ENCODE measurements at places on chromosomes 2 and 18.

DNA sequence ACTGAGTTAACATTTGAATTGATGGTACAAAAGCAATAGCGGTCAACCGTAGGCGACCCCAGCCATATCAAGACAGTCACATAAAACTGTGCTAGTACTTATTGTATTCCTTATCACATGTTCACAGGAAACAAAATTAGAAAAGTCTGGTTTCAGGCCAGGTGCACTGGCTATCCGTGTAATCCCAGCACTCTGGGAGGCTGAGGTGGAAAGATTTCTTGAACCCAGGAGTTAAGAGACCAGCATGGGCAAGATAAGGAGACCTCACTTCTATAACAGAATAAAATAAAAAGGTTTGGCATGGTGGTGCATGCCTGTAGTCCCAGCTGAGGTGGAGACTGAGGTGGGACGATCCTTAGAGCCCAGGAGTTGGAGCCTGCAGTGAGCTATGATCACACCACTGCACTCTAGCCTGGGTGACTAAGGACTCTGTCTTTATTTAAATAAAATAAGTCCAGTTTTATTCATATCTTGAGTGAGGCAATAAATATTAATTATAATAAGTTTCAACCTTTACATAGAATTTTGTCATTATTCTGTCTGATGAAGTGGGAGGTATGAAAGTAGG, 84.1 kb upstream of the RGPD4 start:
- no peak for DNase-seq

DNA sequence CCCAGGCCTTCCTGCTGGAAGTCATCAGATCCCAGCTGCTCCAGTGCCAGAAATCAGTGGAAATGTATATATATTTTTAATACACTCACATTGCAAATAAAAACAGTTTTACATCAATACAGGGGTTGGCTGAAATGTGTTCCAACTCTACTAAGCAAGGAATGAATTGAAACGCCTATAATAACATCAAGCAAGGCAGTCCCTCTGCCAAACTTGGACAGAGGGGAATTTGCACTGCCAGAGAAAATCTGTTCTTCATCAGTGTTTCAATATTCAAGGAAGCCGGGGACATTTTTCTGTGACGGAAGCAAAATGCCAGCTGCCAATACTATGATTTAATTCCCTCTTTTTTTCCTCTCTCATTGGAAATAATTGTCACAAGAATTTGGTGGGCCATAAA, 335.3 kb downstream of the TNS1 start:
- no peak for DNase-seq

DNA sequence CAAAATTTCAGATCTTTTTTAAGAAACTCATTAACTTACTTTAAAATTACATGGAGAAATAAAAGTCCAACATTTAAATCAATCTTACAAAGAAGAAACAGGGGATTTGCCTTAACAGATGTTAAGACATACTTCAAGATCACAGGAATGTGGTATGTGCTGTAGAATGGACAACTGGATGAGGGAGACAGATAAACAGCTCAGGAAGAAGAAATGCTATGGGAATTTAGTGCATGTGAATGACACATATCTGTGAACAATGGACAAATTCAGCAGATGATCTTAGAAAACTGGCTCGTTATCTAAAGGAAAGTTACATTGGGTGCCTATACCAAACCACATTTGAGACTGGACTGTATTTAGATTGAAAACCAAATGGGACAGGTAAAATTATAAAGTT, 246.8 kb upstream of the AGAP1 start:
- DNase-seq: no peak

DNA sequence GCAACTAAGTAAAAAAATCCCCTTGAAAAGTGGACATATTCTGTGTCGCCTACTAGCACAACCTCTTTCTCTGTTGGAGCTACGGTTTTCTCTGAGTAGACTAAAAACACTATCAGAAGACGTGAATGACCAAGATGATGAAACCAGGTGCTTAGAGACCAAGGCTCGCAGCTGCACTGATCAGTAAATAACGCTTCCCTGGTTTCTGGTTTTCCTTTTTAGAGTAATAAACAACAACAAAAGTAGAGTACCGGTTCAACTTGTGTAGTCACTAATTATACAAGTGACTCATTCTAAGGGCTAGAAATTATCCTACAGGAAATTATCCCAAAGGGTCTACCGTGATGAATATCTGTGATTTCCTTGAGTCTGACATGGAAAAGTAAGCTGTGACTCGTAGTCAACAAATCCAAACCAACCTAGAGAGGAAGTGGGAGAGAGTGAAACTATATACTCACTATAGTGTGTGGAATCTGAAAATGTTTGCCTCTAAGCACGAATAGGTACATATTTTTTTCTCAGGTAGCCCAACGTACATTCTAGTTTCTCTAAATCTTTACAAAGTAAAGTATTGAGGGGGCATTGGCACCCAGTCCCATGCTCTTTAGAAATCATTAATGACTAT, 17.8 kb downstream of the RASGRP3 start:
- DNase-seq: no peak

DNA sequence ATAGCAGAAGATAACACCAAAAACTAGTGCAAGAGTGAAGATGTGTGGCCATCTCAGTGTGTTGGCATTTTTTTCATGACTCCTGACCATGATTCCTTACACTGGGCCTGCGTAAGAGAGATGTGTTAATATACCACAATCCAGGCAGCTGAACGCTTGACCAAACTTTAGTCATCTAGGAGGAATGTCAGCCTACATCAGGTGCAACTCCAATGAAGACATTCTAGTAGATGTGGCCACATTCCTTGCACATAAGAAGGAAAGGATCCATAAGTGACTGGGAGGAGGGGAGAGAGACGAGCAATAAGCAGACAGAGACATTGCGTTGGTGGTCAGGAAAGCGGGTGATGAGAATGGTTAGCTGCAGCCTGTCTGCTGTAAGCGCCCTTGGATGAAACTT, 42.6 kb downstream of the CYRIA start:
- DNase-seq: no peak
